Muscle of back (tissue), 13 donors: ENCODE measurements at places on chromosomes 13 and 19.

DNA sequence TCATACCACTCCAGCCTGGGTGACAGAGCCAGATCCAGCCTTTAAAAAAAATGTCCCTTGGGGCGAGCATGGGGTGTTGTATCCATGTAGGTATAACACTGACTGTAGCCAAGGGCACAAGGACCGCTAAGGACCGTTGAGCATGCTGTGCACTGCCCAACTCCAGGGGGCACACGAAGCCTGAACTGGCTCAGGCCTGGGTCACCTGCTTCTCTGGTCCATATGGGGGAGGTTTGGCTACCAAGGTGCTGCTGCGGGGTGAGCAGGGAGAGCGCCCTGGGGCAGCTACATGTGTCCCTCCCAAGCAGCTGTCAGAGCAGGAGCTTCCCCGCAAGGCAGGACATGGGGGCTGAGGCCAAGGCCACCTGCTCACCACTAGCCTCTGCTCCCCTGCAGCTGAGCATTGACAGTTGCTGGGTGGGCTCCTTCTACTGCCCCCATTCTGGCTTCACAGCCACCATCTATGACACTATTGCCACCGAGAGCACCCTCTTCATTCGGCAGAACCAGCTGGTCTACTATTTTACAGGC lies 16.3 kb downstream of the CATSPERG start:
- DNase-seq: no peak

- no peak for DNase-seq
Observed at GRCh38 chr13:95627590-95627989, 16.9 kb downstream of the DZIP1 start.

GRCh38 chr13:85420136-85420535 lies 379.1 kb downstream of the SLITRK6 start:
- DNase-seq: peak; percentile 74

DNA sequence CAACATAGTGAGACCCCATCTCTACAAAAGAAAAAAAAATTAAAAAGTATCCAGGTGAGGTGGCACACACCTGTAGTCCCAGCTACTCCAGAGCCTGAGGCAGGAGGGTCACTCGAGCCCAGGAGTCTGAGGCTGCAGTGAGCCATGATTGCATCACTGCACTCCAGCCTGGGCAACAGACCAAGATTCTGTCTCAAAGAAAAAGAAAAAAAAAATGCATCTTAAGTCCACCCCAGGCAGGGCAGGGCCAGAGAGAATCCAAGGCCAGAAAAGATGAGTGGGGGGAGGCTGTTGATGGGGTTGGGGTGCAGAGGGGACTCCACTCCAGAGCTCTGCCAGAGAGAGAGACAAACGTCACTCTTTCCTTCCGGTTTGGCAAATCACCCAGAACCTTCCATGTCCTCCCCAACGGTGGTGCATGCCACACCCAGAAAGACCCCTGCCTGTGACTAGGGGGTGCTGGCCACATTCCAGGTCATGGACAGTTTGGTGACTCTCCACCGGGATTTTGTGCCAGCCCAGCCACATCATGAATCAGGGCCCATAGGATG lies 431 bp downstream of the FUT3 start:
- no peak for DNase-seq

- DNase-seq: peak; percentile 31
Observed at GRCh38 chr13:82747958-82748357, 1134.3 kb downstream of the SLITRK1 start.

GRCh38 chr13:93147946-93148345 lies 78.7 kb upstream of the GPC6 start:
- no peak for DNase-seq

DNA sequence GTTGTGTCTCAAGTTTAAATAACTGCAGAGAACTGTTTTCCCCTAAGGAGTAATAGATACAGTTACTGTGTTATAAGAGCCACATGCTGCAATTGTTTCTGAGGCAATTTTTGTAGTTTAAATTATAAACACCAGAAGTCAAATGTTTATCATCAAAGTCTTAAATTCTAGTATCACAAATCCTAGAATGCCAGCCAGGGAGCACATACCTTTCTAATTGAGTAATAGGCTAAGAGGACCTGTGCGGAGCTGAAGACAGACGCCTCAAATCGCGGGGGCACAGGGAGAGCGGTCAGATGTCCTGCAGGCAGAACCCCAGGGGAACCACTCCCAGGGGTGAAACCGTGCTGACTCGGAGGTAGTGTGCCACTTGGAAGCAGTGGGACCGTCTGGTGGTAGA lies 65.2 kb upstream of the TNFRSF19 start:
- no peak for DNase-seq

DNA sequence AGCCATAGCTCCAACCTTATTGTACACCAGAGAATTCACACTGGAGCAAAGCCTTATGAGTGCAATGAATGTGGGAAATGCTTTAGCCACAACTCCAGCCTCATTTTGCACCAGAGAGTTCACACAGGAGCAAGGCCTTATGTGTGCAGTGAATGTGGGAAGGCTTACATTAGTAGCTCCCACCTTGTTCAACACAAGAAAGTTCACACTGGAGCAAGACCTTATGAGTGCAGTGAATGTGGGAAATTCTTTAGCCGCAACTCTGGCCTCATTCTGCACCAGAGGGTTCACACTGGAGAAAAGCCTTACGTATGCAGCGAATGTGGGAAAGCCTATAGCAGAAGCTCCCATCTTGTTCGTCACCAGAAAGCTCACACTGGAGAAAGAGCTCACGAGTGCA lies 5.9 kb upstream of the TRAPPC2B start:
- no peak for DNase-seq

DNA sequence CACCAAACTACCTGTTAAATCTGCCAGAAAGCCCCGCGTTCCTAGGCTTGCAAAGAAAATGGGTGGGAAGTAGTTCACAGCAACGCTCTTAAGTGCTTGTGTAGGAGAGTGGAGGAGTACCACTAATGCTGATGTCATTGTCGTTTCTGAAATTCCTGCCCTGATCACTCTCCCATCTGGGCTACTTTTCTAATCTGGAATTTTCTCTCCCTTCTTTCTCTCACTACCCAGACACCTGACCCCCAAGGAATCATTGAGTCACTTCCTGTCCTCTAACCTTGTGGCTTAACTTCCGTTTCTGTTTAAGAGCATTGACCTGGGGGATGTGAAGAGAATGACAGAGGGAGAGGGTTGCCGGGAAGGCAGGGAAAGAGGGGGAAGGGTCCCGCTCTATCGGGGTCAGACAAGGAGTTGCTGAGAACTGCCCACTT lies 98.7 kb downstream of the STARD13 start:
- DNase-seq: no peak

DNA sequence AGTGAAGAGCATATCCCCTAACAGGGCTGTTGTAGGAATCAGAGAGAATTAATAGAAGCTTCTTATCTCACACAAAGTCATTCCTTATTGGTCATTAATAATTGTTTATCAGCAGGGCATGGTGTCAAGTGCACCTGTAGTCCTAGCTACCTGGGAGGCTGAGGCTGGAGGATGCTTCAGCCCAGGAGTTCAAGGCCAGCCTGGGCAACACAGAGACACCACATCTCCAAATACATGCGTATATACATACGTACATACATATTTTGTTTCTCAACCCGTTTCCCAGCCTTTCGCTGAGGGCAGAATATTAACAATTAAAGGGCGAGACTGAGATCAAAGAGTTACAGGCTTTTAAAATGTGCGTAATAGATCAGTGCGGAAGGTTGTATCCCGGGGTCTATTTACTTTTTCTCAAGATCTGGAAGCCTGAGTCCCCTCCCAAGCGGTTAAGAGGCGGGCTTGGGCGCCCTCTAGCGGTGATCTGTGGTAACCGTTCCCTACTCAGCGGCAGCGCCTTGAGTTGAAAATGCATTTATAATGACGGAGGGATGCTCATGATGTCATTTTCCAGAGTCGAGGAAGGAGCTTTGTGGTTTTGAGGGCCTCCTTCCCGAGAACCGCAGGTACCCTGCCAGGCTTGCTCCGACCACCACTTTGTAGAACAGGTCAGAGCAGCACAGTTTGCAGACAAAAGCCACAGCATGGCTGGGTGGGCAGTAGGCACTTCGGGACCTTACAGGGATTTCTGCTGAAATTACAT lies 169.6 kb upstream of the GPR12 start:
- DNase-seq: peak; percentile 82

DNA sequence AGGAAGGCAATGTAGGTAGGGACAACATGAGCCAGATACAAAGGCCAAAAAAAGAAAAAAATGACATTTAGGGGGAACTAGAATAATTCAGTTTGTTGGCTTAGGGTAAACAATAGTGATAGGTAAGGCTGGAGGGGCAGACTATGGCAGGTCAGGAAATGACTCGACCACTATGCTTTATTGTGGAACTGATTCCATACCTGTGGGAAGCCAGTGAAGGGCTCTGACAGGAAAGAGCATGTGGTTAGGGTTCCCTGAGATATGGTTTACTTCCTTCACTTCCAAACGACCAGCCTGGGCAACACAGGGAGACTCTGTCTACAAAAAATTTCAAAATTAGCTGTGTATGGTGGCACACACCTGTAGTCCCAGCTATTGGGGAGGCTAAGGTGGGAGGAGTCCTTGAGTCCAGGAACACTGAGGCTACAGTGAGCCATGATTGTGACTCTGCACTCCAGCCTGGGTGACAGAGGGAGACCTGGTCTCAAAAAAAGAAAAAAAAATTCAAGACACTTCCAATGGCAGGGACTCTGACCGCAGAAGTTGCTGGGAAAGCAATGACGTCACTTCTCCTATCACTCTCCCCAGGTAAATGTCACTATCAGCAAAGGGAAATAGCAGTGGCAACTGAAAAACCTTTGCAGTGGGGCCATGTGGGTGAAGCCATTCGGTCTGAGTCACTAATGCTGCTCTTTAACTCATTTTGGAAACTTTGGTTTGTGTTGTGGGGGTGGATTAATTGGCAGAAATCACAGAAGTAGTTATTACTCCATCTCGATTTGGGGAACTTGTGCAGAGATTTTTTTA lies 192.8 kb upstream of the TSC22D1 start:
- DNase-seq: no peak

DNA sequence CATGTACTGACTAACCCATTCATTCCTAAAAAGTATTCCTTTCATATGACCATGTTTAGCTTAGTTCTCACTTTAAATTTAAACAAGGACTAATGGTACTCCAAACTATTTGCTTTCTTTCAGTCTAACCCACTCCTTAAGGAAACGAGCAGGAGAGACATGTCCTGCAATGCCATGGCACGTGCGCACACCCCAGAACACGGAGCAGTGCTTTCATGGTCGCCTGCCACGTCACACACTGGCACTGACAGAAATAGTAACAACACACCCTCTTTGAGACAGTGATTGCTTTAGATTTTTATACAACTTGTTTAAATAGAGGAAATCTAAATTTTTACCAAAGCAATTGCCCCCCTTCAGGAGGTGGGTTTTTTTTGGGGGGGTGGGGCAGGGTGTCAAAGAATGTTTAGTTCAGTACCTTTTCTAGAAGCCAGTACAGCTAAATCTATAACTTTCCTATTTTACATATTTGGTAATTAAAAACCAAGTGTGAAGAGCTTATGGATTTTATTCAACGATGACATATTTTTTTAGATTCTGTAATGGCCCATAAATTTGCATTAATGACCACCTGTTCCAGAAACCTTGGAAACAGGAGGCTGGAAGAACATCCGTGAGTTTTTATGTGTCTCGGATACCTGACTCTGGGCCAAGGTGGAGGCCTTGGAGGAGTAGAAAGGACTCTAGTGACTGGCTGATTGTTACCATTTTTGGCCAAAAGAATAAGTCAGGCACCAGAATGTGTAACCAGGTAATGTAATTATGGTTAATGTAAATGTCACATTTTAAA lies 247.1 kb downstream of the DCT start:
- DNase-seq: no peak

- DNase-seq: no peak
Observed at GRCh38 chr13:66338542-66338941, 891.6 kb downstream of the PCDH9 start.

DNA sequence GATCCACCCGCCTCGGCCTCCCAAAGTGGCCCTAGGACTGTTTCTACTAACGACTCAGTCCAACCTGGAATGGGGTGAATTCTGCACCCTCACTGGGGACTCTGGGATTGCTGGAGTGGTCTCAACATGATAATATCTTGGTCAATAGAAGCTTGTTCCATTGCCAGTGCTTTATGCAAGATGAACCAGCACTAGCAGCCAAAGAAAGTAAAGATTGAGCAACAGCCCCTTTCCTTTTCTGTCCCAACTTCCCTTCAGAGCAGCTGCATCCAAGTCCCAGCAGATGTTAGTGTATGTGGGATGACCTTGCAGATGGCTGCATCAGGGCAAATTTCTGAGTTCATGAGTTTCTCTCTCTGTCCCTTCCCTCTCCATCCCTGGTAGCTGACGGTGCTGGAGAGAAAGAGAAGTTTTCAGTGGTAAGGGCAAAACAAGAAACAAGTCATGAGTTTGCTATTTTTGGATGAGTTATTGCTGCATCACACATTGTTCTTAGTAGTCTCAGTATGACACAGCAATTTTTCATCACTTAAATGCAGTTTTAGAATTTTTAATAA lies 183.6 kb upstream of the EDNRB start:
- peak; percentile 72 for DNase-seq

GRCh38 chr19:18344582-18344950 lies 4.2 kb downstream of the PGPEP1 start:
- no peak for DNase-seq

GRCh38 chr13:51603716-51604115 lies 19.5 kb downstream of the WDFY2 start:
- DNase-seq: no peak

- no peak for DNase-seq
Observed at GRCh38 chr13:97067017-97067895, 73.0 kb upstream of the OXGR1 start.

GRCh38 chr19:40718774-40719391 lies 2.0 kb downstream of the ITPKC start:
- DNase-seq: no peak

DNA sequence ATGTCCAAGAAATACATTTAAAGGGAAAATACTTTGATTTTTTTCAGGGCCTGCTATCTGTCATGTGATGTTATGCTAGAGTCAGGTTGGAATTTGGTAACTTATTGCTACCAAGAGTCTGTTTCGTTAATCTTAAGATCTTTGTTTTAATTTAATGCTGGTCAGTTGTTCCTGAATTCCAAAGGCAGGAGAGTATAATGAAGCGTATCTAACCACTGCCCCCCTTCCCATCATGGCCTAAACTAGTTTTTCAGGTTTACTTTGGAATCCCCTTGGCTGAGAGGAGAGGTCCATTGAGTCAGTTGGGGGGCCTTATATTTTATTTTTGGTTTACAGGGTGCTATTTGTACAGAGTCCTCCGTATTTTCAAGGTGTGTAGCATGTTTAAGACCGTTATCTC lies 116.3 kb upstream of the SLC7A1 start:
- no peak for DNase-seq
